ENCODE measurements at places on chromosomes 1 and 21. TPM values are rescaled to one million over a fixed set of nuclear protein-coding genes. Genes with fewer than 3 reads are reported as not detected.

- no peak overlapping the region for H3K4me3 ChIP-seq
- DNase-seq = no peak
- no peaks in the 10 kb centered on the region for H3K27me3 ChIP-seq
- H3K4me1 ChIP-seq = no peaks in the 10 kb centered on the region
These were observed 17.5 kb downstream of the TRABD2B start for GRCh38 chr1:47979724-47980123.

GRCh38 chr1:203112475-203112874, 15.1 kb upstream of the ADORA1 start:
- DNase-seq = no peak
- no peak overlapping the region for H3K27ac ChIP-seq
- H3K27me3 ChIP-seq = no peaks in the 10 kb centered on the region

DNA sequence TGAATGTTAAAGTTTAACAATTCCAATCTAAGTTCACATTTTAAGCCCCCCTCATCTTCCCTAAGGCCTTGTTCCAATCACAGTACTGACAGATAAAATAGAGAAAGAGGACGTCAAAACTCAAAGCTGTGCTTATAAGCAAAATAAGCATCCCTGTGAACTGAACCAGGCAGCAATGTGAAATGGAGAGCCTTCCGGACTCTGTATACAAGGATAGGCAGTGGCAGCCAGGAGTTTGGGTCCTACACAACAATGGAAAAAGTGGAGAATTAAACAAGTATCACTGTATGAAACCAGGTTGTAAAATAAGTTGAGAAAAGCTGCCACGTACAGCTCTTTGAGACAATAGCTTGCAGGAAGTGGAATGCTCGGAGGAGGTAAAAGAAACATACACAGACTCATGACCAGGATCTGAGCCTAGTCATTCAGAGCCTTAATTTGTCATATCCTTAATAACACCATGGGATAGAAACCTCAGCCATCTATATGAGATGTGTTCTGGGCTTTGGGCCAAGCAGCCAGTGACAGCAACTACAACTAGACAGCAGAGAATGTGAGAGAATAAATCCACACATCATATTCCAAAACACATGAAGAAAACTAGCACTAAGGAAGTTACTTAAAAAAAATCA, 55.2 kb upstream of the PALMD start:
- no peak overlapping the region for H3K4me3 ChIP-seq
- DNase-seq = no peak
- no peaks in the 10 kb centered on the region for H3K4me1 ChIP-seq
- no peak overlapping the region for H3K27ac ChIP-seq

Gene TMPRSS2
- not detected for total RNA-seq

- no peak for DNase-seq
- H3K27me3 ChIP-seq = no peaks in the 10 kb centered on the region
- H3K36me3 ChIP-seq = no peaks in the 10 kb centered on the region
- no peaks in the 10 kb centered on the region for H3K4me1 ChIP-seq
- H3K4me3 ChIP-seq = no peak overlapping the region
- H3K27ac ChIP-seq = no peak overlapping the region
These were observed 128.3 kb upstream of the KCNE2 start for GRCh38 chr21:34235514-34235913.

- no peak overlapping the region for H3K27ac ChIP-seq
- DNase-seq = no peak
- no peaks in the 10 kb centered on the region for H3K4me1 ChIP-seq
- no peaks in the 10 kb centered on the region for H3K27me3 ChIP-seq
These were observed 22.1 kb upstream of the ZBTB21 start for GRCh38 chr21:42032266-42032665.

Gene FAM151A
- total RNA-seq = not detected

DNA sequence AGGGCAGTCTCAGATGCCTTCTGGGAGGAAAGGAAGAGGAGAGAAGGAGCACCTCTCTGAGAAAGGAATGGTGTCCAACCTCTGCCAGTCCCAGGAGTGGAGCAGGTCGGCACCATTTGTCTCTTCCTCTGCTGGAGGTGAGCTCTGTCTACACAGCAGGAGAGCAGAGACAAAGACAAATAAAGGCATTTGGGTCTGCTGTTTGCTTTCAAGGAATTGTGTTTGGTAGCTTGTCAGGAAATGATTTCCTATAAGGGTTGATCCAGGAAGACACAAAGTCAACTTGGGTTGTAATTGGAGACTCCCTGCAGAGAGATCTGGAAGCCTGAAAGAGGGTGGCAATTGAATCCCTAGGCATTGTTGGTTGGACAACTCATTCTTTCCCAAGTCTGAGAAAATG, 34.5 kb upstream of the PLXNA2 start:
- no peak overlapping the region for H3K4me3 ChIP-seq
- no peaks in the 10 kb centered on the region for H3K36me3 ChIP-seq
- no peak overlapping the region for H3K27ac ChIP-seq
- DNase-seq = no peak
- H3K4me1 ChIP-seq = no peaks in the 10 kb centered on the region

Gene TINAGL1
- total RNA-seq = not detected

- no peak for DNase-seq
- no peak overlapping the region for H3K27ac ChIP-seq
These were observed 121.4 kb upstream of the RUNX3 start for GRCh38 chr1:25051504-25051903.

Data from naive thymus-derived CD4-positive, alpha-beta T cell (primary cell).